ENCODE measurements at places on chromosomes 6 and 20.

- no peak for DNase-seq
Measured at GRCh38 chr6:130754786-130755367, 72.3 kb upstream of the SMLR1 start.

DNA sequence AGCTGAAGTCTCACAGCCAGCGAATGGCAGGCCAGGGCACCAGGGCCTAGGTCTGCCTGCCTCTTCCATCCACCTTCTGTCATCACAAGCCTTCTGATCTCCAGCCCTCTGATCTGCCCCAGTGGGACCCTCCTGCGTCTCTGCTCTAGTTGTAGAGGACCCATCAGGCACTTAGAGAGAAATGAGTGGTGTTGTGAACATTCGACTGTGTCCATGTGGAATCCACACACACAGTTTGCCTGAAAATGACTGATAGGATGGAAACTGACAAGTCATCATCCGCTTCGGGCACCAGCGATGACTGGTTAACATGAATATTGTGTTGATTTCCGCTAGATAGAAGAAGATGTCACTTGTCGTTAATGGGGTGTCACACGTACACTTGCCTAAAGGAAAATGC is 221.0 kb downstream of the PTPRT start:
- no peak for DNase-seq

DNA sequence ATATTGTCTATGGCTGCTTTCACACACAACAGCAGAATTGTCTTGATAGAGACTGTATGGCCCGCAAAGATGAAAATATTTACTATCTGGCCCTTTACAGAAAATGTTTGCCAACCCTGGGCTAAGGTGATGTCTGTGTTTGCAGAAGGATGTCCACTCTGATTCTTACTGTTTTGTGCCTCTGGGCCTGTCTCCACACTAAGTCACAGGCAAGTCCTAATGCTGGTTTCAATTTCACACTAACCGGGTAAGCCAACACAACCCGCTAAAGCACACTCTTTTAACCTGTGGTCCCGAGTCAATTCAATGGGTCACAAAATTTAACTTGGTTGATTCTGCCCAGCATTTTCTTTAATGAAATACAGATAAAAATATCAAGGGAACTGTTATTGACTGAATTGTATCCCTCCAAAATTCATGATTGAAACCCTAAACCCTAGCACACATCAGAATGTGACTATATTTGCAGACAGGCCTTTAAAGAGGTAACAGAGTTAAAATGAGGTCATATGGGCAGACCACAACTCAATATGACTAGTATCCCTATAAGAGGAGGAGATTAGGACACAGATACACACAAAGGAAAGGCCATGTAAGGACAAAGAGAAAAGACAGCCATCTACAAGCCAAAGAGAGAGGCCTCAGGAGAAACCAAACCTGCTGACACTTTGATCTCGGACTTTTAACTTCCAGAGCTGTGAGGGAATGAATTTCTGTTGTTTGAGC is 78.4 kb downstream of the FYN start:
- DNase-seq: no peak

- no peak for DNase-seq
Measured at GRCh38 chr6:2507521-2508037, 243.1 kb downstream of the MYLK4 start.

DNA sequence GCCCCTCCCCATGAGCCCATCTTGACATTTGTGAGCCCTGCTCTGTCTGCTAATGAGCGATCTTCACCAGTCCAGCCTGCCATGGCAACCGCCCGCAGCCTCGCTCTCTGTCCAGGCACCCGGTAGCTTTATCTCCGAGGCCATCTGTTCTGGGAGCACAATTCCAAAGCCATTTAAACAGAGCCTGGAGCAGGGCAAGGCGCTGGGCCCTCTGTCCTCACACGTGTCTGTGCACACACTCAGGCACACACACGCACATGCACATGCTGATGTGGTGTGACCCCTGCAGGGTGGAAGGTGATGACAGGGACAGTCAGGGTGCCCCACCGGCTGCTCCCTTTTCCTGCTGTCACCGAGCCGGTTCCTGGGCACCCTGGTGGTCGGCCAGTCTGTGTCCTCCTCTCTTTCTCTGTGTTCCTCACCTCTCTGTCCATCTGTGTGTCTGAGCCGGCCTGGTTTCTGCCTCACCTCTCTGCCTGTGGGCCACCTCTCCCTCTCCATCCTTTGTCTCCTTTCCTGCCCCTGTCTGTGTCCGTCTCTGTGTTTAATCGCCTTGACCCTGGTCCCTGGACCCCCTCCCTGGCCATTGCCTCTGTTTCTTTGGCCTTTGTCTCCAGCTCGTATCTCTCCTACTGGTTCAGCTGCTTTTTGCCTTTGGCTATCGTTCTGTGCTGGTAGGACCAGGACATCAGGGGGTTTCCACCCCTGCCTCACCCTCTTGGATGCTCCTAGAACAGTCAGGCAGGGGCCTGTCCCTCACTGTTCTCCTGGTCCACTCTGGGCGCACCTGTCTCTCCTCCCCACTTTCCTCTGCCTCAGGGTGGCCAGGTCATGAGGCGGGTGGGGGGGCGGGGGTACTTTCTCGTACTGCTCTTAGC is 8.8 kb upstream of the MYT1 start:
- no peak for DNase-seq

GRCh38 chr6:142935553-142936517 is 9.1 kb downstream of the HIVEP2 start:
- DNase-seq: no peak

- no peak for DNase-seq
Measured at GRCh38 chr6:113776998-113777397, 80.1 kb upstream of the MARCKS start.

GRCh38 chr6:11151488-11151887 is 40.0 kb upstream of the ERVFRD-1 start:
- no peak for DNase-seq

- DNase-seq: peak; percentile 98
Measured at GRCh38 chr6:133551847-133552341, 310.7 kb downstream of the EYA4 start.

DNA sequence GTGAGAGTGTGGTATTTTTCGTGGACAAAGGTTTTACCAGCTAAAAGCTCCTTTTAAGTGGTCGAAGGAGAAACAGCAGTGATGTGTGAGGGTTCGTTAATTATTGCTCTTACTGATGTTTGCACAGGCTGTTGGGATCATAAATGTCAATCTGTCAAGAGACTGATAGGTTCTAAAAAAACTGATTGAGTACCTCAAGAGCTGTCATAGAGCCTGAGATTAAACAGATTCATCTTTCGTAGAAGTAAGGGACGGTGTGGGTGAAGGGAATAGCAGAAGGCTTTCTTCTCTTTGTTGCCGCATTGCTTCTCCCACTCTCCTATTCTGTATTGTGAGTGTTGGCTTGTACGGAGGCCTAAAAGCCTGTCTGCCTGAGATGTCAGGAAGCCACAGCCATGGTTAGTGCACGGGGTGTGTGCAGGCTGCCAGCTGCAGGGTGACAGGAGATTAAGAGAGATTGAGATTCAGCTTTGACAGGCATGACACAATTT is 291.0 kb downstream of the ZFAND3 start:
- DNase-seq: no peak

DNA sequence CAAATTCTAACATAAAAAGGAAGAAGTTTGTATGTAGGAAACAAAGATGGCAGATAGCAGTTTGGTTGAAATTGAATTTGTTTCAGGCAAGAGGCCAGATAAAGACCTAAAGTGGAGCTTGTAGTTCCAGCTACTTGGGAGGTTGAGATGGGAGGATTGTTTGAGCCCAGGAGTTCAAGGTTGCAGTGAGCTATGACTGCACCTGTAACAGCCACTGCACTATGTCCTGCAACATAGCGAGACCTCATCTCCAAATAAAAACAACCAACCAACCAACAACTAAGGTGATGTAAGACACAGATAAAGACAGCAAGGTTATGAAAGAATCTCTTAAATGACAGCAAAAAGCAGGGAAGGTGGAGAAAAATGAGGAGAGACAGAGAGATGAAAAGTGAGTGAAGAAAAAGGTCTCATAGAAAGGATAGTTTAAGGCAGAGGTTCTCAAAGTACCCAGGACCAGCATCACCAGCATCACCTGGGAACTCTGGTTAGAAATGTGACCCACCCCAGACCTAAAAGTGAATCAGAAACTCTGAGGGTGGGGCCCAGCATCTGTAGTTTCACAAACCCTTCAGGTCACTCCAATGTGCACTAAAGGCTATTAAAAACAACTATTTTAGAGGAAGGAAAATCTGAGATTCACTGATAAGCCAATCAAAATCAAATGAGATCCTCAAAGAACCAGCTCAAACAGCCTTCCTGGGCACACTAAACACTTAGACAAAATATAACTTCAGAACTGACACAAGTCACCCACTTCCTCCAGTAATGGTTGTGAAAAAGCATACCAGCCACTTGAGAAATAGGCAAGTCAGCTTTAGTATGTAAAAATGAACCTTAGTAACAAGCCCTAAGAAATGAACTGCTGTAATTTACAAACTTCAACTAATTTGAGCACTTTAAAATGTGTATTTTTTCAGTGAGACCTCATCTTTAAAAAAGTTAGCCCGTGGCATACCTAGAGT is 57.6 kb downstream of the FAM184A start:
- no peak for DNase-seq

- no peak for DNase-seq
Measured at GRCh38 chr6:77245026-77245425, 218.3 kb downstream of the HTR1B start.

DNA sequence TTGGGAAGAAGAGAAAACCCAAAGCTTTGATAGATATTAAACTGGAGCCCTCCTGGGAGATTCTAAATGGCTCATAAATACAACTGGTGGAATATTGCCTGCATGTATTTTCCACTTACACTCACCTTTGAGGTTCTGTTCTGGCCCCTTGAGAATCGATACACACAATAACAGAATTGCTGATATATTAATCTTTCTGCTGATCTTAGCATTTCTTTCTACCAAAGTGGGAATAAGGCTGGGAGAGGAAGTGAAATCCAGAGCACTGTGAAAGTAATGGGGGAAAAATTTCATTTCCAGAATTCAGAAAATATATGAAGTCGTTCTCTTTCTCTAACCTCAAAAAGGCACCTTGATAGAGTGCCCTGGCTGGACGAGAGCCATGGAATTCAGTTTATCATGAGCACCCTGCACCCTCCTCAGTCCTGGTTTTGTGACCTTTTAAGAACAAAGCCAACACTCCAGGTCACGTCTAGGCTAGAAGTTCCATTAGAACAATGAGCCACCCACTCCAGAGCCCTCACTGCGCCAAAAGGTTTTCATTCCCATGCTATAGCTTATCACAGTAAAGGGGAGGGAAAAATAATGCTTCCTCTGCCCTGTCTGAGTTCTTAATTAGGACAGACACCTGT is 244.5 kb downstream of the CD83 start:
- DNase-seq: no peak

- no peak for DNase-seq
Measured at GRCh38 chr20:35326021-35326739, 34.0 kb upstream of the FAM83C start.

DNA sequence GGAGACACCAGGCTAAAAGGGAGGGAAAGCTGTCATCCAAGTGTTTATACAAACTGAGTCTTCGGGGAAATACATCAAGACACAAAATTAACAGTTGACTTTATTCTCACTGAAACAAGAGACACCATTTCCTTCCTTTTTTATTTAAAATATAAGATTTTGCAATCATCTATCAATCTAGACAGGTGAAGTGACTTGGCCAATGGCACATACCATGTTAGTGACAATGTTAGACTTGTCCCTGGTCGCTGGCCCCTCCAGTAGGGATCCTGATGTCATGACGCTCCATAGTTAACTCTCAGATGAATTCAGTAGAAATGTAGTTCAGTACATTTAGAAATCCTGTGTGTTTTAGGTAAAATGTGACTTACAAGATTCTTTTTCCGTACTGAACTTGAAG is 2.9 kb downstream of the SASH1 start:
- no peak for DNase-seq

DNA sequence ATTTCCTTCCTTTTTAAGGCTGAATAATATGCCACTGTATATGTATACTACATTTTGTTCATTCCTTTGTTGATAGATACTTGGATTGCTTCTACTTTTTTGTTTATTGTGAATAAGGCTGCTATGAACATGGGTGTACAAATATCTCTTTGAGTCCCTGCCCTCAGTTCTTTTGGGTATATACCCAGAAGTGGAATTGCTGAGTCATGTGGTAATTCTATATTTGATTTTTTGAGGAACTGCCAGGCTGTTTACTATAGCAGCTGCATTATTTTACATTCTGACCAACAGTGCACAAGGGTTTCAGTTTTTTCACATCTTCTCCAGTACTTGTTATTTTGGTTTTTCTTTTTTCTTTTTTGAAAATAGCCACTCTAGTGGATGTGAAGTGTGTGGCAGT is 34.1 kb downstream of the CDS2 start:
- DNase-seq: no peak

- DNase-seq: no peak
Measured at GRCh38 chr6:30991891-30992290, 8.4 kb downstream of the MUC21 start.

- peak; percentile 49 for DNase-seq
Measured at GRCh38 chr20:10848810-10849370, 175.1 kb upstream of the JAG1 start.

- no peak for DNase-seq
Measured at GRCh38 chr20:54766483-54766882, 291.1 kb downstream of the DOK5 start.

GRCh38 chr6:5672581-5673011 is 334.1 kb downstream of the NRN1 start:
- DNase-seq: peak; percentile 21

DNA sequence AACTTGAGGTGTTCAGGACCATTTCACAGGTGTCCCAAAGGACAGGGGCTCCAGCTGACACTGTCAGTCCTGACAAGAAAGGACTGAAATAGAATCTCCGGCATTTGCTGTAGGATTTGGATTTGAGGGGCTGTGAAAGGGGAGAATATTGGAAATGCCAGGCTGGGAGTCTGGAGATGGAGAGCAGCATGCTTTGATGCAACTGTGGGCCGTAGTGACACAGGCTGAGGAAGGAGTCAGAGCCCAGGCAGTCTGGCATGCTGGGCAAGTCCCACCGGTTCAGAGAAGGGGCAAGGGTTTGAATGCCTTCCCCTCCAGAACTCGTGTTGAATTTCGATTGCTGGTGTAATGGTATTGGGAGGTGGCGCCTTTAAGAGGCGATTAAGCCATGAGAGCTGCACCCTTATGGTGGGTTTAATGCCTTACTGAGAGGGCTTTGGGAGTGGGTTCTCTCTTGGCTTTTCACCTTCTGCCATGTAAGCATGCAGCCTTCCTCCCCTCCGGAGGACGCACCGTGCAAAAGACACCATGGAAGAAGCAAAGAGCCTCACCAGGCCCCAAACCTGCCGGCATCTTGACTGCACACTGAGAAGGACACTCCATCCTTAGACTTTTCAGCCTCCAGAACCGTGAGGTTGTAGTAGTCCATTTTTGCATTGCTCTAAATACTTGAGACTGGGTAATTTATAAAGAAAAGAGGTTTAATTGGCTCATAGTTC is 9.4 kb upstream of the PYGB start:
- no peak for DNase-seq

DNA sequence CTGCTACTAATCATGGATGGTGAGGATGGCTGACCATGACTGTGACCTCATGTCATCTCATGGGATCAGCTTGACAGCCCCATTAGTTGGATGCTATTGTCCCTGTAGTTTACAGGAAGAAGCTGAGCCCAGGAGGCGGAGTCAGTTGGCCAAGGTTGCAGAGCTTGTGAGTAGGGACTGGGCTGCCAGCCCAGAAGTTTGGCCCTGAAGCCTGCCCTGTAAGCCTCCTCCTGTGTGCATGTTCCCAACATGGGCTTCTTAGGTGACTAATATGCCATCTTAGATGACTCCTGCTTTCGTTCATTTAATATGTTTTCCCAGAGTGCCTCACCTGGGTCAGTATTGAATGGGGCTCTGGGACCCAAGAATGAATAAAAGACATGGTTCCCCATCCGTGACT is 6.9 kb downstream of the EDN3 start:
- no peak for DNase-seq
